ENCODE measurements at places on chromosomes 13 and 19.

GRCh38 chr13:26824581-26824980, 64.0 kb upstream of the GPR12 start:
- DNase-seq: no peak

- DNase-seq: no peak
Observed at GRCh38 chr13:42551611-42552010, 22.3 kb upstream of the TNFSF11 start.

GRCh38 chr19:37933937-37934358, 26.9 kb downstream of the SIPA1L3 start:
- DNase-seq: no peak

DNA sequence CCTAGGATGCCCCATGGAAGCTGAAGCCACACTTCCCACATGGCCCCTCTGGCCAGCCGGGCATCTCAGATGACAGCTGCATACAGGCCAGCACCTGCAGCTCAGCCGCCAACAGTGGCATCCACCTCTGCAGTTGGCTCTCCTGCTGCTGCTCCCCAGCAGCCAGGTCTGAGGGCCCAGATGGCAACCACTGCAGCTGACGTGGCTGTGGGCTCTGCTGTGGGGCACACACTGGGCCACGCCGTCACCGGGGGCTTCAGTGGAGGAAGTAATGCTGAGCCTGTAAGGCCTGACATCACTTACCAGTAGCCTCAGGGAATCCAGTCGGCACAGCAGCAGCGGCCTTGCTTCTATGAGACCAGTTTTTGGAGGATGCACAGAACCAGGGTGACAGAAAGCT, 45.3 kb upstream of the LSM14A start:
- DNase-seq: no peak

DNA sequence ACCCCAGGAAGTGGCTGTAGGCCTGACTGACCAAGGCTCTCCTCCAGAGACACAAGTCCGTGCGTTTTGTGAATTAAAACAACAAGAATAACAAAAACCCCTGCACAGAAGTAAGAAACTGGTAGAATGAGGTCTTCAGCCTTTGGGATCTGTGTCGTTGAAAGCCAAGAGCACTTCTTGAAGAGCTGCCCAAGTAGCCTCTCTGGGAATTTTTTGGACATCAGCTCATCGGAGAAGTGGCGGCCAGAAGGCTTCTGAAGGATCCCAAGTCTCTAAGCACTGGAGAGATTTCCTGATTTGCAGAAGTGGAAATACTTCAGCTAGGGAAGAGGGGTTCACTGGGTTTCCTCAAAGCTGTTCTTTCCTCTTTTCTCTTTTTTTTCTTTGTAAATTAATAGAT, 100.4 kb upstream of the ZNF536 start:
- no peak for DNase-seq

- no peak for DNase-seq
Observed at GRCh38 chr13:78603240-78603957, at the start of gene POU4F1. Gene POU4F1 (minus strand): TSS chr13:78603552. CDS start chr13:78603326, 226 bp downstream.

- no peak for DNase-seq
Observed at GRCh38 chr19:799076-799881, 2.0 kb downstream of the PTBP1 start.

DNA sequence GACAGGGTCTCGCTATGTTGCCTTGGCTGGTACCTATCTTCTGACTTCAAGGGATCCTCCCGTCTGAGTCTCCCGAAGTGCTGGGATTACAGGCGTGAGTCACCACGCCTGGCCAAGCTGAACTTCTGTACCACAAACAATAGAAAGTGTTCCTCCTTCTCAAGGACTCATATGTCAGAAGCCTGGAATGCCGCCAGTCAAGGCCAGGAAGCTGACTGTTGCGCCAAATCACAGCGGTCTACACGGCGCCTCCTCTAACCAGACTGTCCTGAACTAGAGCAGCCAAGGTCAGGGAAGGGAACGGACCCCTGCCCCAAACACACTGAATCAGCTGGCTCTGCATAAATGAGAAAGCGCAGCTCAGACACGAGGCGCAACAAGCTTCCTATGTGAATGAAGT, 14.6 kb downstream of the RAB20 start:
- DNase-seq: peak; percentile 56

GRCh38 chr13:22082030-22082429, 411.2 kb downstream of the FGF9 start:
- no peak for DNase-seq

DNA sequence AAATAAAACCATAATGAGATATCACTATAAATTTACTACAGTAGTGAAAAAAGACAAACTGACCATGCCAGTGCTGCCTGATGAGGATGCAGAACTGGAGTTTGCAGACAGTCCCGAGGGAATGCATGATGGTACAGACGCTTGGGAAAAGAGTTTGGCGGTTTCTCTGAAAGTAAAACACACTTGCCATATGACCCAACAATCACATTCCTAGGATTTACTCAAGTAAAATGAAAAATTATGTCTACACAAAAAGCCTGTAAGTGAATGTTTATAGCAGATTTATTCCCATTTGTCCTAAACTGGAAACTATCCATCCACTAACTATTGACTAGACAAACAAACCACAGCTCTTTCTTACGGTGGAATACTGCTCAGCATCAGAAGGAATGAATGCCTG, 271.0 kb downstream of the DNAJC15 start:
- no peak for DNase-seq

- DNase-seq: no peak
Observed at GRCh38 chr13:75440100-75440499, 41.9 kb downstream of the TBC1D4 start.

GRCh38 chr13:103213152-103213551, 146.9 kb upstream of the SLC10A2 start:
- no peak for DNase-seq

DNA sequence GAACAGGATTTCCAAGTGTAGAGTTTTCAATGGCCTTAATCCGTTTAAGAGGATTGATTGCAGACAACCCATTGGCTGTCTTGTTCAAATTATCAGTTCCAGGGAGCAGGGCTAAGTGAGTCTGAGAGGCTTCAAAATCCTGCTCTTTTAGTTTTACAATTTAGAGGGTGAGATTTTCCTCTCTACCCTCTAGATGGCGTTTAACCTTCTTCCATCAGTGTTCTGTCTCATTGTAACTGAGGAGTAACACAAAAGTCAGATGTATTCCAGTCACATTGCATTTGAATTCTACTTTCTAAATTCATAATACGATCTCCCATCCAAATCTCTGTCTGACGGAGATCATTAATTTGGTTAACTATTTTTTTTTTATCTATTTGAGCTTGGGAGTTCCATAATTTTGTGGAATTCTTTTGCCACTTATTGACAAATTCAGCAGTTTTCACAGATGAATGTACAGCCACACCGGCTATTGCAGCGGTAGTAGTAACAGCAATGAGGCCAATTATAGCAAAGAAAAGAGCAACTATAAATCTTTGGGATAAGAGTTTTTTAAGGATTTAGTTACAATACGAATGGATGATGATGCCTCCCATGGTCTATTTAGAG, 7.8 kb upstream of the C19orf84 start:
- no peak for DNase-seq

DNA sequence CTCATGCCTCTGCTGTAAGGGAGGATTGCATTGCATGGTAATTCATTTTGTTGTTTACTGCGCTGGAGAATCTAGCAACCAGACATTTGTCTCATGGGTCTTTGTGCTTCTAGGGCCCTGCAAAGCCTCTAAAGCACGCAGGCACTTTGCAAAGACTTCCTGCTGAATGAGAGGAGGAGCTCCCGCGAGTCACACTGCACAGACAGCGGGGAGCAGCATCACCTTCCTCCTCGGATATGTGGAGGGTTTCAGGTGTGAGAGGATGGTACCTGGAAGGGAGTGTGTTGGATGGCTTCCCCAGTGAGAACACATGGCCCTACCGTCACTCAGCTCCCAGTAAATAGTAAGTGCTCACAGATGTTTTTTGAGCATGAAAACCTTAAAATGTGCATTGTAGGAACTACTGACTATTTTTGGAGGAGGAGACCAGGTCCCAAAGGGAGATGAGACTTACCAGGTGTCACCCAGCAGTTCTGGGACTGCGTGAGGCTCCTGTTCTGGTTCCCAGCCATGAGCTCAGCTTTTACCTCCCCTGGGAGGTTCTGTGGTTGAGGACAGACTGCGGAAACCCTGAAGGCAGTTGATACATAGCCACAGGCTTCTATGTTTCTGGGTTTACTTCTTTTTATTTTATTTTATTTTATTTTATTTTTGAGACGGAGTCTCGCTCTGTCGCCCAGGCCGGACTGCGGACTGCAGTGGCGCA, 278.0 kb downstream of the FGF9 start:
- DNase-seq: no peak

DNA sequence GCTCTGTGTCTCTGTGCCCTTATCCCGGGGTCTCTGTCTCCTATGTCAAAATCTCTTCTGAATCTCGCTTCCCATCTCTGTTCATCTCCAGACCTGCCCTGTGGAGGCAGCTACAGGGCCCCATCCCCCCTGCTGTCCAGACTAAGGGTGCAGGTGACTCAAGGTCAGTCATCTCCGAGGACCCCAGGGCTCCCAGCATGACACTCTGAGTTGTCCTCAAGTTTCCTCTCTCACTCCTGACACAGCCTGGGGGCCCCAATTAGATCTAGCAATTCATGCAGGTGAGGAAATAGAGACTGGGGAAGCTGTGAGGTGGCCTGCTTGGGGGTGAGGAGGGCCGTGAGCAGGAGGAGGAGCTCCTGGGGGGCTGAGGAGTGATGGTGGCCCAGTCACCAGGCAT, 2.1 kb upstream of the CNFN start:
- no peak for DNase-seq

DNA sequence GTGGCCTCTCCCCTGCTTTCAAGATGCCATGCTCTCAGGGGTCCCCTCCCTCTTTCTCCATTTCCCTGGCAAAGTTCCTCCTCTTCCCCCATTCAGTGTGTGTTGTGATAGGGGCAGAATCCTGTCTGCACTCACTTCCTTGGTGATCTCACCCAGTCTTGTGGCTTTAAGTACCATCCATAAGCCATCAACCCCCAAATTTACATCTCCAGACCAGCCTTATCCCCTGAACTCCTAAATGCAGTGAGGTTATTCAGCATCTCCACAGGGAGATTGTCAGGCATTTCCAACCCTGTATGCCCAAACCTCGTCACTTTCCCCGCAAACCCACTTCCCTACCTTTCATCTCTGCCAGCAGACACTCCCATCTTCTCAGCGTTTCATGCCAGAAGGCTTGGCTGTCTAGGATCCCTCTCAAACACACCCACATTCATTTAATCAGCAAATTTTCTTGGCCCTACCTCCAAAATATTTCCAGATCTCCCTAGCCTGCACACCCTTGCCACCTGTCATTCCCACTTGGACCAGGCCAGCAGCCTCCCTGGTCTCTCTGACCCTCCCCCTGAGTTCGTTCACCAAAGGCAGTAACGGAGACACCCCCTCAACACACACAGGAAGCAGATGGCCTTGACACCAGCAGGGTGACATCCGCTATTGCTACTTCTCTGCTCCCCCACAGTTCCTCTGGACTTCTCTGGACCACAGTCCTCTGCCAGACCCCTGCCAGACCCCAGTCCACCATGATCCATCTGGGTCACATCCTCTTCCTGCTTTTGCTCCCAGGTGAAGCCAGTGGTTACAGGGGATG, at the start of gene HCST:
Gene HCST, plus strand, starts transcription at position 676 of the 808 bp plus-strand sequence. Its CDS starts 65 bp downstream, at position 741.
- no peak for DNase-seq

DNA sequence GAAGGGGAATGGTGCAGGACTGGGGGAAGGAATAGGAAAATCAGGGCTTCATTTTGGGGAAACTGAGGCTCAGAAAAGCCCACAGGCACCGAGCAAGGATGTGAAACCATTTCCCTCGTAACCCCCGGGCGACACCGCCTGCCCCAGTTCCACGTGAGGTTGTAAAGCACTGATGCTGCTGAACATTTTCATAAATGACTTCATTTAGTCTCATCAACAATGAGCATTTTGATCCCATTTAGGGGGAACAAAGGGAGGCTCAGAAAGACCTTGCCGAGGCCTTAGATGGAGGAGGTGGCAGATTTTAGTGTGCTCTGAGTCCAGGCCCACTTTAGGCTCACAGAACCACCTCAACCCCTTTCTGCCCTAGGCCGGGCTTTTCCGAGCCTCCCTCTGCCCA, 20.5 kb upstream of the FBXO27 start:
- no peak for DNase-seq

DNA sequence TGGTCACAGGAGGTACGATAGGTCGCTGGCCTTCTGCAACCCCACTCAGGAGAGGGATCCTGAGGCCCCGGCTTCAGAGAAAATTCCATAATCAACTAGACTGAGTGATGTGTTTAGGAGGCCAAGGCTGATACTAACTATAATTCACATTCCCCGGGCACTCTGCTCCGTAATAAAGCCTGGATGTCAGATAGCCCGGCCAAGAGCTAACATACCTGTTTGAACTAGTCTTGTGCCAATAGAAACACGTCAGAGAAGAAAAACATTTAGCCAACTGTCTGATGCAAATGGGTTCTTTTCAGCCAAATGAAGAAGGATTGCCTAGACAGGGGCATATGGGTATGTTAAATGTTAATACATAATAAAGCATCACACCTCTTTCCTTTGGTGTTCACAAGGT, 204.2 kb downstream of the TSHZ3 start:
- DNase-seq: peak; percentile 58

DNA sequence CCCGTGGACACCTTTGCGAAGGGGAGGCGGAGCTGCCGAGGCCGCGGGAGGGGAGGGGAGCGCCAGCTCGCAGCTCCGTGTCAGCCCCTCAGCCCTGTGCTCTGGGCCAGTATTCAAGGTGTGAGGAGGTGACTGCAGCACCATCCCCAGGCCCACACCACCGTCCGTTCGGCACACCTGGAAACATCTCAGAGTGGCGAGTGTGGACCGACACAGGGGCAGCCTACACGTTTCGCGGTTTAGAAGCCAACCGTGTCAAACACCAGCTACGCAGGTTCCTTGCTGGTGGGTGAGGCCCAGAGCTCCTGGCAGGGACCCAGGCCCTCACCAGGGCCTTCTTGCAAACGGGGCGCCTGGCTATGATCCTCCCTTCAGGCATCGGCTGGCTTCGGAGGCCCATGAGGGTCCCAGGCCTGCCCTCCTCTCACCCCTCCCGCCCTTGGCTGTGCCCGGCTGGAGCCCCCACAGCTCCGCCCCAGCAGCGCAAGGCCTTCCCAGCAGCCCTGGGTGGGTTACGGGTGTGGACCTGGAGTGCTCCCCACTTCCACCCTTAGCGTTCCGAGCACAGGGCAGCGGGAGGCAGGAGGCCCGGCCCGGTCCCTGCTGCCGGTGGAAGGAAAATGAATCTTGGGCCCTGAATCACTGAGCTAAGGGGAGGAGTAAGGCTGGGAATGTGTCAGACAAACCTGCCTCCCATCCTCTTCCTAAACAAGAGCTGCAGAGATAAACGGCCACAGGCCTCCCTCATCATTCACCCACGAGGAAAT, 1.2 kb downstream of the C13orf46 start:
- no peak for DNase-seq

GRCh38 chr13:94090773-94091480, 388.6 kb downstream of the DCT start:
- no peak for DNase-seq

- no peak for DNase-seq
Observed at GRCh38 chr19:34306824-34307223, 52.5 kb downstream of the GARRE1 start.

- no peak for DNase-seq
Observed at GRCh38 chr13:114092468-114092867, 40.0 kb downstream of the RASA3 start.
